Fibroblast of pulmonary artery (primary cell): ENCODE measurements at places on chromosomes 11 and 22.

GRCh38 chr22:37626556-37627075 lies 12.9 kb upstream of the SH3BP1 start:
- DNase-seq, result no peak

- DNase-seq, result peak; percentile 86
Measured at GRCh38 chr11:47768101-47768612, 1.0 kb upstream of the FNBP4 start.

DNA sequence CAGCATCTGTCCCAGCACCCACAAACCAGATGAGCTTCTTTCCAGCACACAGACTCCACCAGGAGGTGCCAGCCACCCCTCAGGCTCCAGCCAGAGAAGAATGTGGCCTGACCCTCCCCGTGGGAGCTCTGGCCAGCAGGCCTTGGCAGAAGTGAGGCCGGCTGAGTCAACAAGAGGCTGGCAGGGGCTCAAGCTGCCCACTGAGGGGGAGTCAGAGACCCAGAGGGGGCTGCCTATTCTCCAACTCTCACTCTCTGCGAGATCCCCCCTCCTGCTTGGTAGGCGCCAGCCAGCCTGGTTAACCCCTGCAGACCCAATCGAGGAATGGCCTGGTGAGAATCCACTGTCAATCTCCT lies 10.6 kb upstream of the CDC42EP1 start:
- peak; percentile 73 for DNase-seq

- DNase-seq, result no peak
Measured at GRCh38 chr11:68138237-68138636, 17.0 kb upstream of the CHKA start.

- DNase-seq, result peak; percentile 76
Measured at GRCh38 chr11:75365711-75366181, 14.3 kb upstream of the ARRB1 start.

DNA sequence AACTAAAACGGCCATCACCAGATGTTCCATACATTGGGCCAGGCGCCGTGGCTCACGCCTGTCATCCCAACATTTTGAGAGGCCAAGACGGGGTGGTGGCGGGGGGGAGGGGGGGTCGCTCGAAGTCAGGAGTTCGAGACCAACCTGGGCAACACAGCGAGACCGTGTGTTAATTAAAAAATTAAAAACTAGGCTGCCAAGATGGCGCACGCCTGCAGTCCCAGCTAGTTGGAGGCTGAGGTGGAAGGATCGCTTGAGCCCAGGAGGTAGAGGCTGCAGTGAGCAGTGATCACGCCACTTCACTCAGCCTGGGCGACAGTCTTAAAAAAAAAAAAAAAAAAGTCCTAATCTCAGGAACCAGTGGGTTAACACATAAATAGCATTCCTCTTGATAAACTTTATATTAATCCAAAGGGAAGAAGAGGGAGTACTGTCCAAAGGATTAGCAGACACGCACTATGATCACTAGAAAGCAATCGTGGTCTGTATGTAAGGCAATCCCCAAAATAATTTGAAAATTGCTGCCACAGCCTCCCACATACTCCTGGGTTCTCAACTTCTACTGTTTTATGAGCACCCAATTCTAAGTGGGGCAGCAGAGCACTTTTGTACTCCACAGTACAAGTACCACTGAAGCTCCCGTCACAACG lies 604 bp downstream of the PUS3 start:
- DNase-seq, result no peak

GRCh38 chr11:14242187-14242586 lies 116.8 kb downstream of the RRAS2 start:
- DNase-seq, result no peak

- DNase-seq, result peak; percentile 69
Measured at GRCh38 chr11:64090806-64091516, 55.2 kb downstream of the FLRT1 start.

- DNase-seq, result no peak
Measured at GRCh38 chr11:133801356-133801755, 44.0 kb downstream of the SPATA19 start.

DNA sequence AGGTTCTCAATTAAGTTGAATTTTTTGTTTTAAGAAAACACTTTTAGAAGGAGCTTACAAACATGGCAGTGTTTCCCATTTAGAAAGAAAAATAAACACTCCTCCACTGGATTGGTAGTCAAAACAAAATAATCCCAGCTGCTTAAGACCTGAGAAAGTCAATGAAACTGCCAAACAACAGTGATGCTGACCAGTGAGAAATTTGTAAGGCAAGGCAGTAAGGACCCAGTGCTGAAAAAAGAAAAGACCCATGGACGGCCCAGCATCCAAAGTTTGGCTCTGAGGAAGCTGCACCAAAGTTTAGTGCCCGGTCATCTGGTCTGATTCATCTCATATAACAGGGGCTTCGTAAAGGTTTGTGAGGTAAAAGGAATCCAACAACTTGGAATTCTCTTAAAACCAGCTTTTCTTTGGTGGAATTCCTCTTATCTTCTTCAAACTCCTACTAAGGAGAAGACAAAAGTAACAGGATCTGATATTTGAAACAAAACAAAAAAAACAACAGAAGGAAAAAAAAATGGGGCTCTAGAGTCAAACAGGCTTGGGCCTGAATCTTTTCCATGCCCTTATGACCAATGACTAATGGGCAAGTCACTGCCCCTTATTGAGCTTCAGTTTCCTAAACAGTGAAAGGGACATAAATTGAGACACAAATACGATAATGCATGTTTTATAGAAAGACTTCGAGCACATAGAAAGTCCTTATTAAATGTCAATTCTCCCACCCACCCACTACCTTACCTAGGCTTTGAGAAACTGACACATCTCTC lies 383.0 kb upstream of the NARS2 start:
- DNase-seq, result peak; percentile 4

- DNase-seq, result no peak
Measured at GRCh38 chr22:33397381-33397907, 339.3 kb upstream of the SYN3 start.

GRCh38 chr11:8031248-8032115 lies 44.3 kb downstream of the EIF3F start:
- no peak for DNase-seq

GRCh38 chr11:2382129-2382517 lies 5.0 kb downstream of the CD81 start:
- DNase-seq, result no peak

DNA sequence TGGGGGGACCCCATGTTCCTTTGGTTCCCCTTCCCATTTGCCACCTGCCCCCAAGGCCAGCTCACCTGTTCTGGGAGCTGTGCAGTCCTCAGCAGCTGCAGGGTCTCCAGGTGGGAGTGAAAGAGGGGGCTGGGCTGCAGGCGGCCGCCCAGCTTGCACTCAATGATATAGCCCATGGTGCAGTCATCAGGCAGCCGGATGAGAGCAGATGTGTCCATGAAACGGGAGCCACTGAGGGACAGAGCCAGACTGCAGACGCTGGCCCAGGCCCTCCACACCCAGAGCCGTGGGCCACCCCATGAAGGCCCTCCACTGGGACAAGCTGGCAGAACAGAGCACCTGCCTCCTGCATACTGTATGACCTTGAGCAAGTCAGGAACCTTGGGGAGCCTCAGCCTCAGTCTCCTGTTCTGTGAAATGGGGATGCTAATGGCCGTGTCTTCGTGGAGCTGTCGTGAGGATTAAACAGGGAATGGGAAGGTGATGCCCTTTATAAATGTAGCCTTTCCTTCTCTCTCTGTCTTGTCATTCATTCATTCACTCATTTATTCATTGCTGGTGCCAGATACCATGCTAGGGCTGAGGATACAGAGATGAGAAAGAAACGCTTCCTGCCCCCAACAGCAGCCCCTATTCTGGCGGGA lies 11.6 kb downstream of the MFNG start:
- DNase-seq, result no peak

GRCh38 chr11:93741882-93742226 lies 382 bp downstream of the C11orf54 start:
- peak; percentile 71 for DNase-seq

DNA sequence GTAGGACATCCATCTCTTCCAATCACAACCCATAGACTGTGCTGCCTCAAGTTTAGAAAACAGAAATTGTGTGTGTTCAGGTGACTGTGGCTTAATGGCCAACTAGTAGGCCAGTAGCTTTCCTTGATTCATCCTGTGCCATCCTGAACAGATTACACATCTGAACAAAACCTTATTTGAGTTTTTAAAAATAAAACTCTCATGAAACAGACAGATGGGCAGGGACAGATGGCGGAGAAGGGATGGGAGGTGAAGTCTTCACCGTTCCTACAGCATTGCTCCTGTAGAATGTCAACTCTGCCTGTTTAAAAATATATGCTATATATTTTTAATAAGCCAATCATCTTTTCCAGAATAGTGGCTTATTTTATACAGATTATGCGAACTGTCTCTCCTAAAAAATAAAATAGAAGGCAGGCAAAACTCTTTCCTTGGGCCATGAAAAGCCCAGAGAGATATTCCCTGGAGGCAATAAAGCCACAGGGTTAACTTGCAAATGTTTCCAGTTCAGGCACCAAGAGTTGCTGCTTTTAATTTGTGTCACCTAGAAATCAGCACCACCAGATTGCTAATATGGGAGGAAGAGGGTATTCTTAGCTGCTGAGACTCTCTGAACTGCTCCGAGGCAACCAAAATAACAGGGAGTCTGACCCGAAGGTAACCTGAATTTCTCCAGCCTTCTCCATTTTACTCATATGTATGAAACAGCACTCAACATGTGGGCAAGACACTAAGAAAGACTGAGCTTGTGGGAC lies 861.2 kb downstream of the OPCML start:
- no peak for DNase-seq

DNA sequence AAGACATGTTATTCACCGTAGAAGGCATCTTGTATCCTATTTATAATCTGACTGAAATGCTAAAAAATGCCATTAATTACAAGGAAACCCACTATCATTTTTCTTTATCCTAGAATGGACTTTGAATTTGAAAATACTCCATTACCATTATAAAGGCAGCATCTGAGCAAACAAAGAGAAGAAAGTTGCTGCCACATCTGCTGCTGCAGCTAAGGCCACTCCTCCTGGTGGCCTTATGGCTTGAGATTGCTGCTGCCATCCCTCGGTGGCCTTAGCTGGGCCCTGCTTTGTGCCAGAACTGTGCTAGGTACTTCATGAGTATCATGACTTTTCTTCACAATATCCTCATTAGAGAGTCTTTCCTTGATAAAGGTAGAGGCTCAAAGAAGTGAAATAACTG lies 1210.1 kb upstream of the TENM4 start:
- DNase-seq, result no peak

DNA sequence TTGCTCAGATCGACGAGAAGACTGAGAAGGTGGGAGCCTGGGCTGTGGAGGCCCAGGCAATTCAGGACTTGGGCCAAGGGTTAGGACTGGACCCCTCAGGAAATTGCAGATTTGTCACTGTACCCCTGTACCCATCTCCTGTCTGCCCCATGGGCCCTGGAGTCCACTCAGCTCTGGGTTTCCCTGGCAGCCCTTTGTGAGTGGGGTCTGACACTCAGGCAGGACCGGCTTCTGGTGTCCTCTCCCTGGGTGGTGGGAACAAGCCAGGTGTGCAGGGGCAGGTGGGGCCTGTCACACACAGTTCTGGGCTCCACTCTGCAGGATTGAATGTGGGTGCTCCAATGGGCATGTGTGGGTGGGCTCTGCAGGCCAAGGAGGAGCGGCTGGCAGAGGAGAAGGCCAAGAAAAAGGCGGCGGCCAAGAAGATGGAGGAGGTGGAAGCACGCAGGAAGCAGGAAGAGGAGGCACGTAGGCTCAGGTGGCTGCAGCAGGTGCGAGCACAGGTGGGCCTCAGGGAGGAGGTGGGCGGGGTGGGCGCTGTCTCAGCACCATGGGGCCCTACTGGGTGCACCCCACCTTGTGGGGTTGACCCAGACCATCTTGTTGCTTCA lies 21.6 kb downstream of the INCENP start:
- DNase-seq, result no peak

- peak; percentile 44 for DNase-seq
Measured at GRCh38 chr22:37747080-37747714, 50.3 kb downstream of the TRIOBP start.

DNA sequence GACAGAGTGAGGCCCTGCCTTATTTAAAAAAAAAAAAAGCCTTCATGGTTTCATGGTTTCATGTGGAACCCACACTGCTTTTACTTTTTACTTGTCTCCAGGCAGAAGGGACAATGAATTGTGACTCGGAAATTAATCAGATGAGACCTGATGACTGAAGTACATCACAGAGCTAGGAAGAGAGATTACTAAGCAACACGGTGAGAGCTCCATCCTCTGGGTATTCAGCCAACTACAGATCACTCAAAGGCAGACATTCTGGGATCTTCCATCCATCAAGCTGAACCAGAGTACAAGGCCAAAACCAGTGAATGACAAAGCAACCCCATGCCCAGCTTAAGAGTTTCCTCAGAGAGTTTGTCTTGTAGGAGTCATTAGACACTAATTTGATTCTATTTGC lies 433.2 kb downstream of the SOX6 start:
- no peak for DNase-seq

DNA sequence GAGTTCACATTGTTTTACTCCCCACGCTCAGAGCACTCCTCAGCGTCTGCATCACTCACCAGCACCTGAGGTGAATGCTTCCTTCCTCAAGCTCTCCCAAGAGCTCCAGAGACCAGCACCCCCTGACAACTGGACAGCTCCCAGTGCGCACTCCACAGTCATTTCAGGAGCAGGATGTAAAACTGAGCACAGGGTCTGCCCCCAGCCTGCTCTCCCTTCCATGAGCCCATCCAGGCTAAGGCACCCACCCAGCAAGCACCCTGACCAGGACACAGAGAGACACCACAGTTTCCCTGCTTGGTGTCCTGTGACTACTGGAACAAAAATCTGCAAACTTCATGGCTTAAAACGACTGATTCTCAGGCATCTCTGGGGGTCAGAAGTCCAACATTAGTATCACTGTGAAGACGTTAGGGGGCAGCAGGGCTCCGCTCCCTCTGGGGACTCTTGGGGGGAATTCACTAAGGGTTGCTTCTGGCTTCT lies 3.3 kb downstream of the SCGB1D2 start:
- peak; percentile 59 for DNase-seq

DNA sequence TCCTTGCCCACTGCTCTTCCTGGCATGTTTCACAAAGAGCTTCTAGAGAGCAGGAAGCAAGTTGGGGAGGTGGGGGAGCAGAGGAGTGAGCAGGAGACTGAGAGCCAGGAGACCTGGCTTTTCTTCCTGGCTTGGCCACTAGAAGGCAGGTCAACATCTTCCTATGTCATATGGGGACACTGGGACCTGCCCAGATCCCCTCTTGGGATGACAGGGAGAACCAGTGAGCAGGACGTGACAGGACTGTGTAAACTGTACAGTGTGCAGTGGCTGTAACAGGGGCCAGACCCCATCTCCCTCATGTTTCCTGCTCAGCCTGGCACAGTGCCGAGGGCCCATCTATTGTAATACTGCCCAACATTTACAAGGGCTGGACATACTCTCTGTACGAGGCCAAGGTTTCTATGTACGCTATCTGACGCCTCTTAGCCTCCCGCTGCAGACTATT lies 29.4 kb downstream of the GDPD5 start:
- DNase-seq, result no peak

DNA sequence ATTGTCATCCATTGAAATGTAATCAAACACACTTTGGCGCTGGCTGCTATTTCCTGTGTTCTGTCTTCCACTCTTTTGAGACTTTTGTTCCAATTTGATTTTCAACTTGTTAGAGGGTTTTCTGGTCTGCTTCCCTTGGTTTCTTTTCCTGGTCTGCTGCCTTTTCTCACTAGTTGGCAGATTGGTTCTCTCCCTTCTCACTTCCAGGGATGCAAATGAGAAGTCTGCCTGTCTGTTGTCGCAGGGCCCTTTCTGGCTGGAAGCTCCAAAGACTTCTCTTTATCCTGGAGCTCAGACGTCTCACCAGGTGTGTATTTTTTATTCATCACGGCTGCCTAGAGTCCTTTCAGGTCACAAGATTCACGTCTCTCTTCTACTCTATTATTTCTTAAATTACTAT lies 84.0 kb downstream of the RPS6KA4 start:
- no peak for DNase-seq
